Uterus (tissue), 4 donors: ENCODE measurements at places on chromosomes 13 and 19.

- peak; percentile 78 for DNase-seq
Observed at GRCh38 chr19:1592024-1592754, 476 bp downstream of the MBD3 start.

- DNase-seq, result no peak
Observed at GRCh38 chr19:33385956-33386355, 12.4 kb downstream of the CEBPG start.

DNA sequence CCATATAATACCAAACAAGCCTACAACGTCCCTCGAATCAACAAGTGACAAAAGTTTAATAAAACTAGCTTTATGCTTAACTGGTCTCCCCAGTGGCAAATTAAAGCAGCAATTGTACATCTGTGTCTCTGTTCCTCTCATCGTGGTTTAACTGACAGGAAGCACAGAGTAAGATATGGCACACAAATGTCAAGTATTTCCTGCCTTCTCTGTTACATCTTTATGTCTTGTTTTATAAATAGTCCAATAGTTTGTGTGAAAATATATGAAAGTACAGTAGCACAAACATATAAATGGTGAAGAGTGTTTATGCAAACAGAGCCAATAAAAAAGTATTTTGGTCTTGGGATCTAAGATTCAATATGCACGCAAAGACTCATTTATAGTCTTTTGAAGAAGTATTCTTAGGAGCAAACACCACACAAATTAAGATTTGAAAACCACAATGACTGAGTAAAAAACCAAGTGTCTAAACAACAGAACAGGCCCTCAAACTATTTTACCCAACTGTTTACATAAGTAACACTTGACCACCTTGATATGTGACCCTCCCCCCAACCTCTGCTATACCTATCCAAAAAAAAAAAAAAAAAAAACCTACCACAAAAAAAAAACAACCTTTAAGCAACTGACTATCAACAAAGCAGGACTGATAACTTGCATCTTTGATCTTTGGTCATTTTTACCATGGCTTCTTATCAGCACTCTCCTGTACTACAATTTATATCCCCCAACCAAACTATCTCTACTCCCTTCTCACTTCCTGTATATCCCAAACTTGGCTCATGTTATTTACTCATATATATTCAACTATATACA lies 14.0 kb downstream of the ELF1 start:
- DNase-seq, result no peak

DNA sequence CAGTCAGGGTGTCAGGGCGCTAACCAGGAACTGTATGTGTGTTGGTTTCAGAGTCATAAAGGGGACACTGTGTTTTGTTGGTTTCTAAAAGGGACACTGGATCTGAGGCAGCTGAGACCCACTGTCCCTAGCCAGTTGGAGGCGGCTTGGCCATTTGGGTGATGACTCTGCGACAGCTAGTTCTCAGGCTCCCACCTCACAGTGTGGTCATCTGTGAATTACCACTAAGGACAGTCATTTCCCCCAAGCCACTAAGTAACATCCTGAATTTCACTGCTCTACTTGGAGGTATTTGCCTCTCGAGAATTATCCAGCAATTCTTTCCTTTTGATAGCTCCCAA lies 51.5 kb downstream of the EPS15L1 start:
- no peak for DNase-seq
